ENCODE measurements at places on chromosomes 11 and 22. TPM values are rescaled to one million over a fixed set of nuclear protein-coding genes. Genes with fewer than 3 reads are reported as not detected.

The SMC1B gene
- not detected for total RNA-seq

The CHRDL2 gene
- total RNA-seq = not detected

The DAGLA gene
- 3.1 TPM for total RNA-seq

The TRIM51 gene
- total RNA-seq = not detected

The CARD10 gene
- 6.8 TPM for total RNA-seq

The CD248 gene
- total RNA-seq = 45.5 TPM

The MMP27 gene
- total RNA-seq = not detected

The SMPD1 gene
- 23.7 TPM for total RNA-seq

The RAG1 gene
- total RNA-seq = 1.9 TPM

The CYTH4 gene
- total RNA-seq = 17.4 TPM

The ARRB1 gene
- total RNA-seq = 75.0 TPM

The NCAM1 gene
- 5.3 TPM for total RNA-seq

The PARVG gene
- total RNA-seq = 41.1 TPM

The EEF1G gene
- total RNA-seq = 1,259 TPM

The BRSK2 gene
- total RNA-seq = 0.82 TPM

The RBMXL2 gene
- total RNA-seq = not detected

The UBQLN3 gene
- total RNA-seq = 1.3 TPM

The TRIM49 gene
- not detected for total RNA-seq

The POLA2 gene
- 3.5 TPM for total RNA-seq

The ACRV1 gene
- not detected for total RNA-seq
